ENCODE measurements at places on chromosomes 2 and 18. TPM values are rescaled to one million over a fixed set of nuclear protein-coding genes. Genes with fewer than 3 reads are reported as not detected.

The SP5 gene
- 0.55 TPM for polyA plus RNA-seq

The MERTK gene
- 16.5 TPM for polyA plus RNA-seq

The CAMKMT gene
- 7.4 TPM for polyA plus RNA-seq

The SMYD1 gene
- polyA plus RNA-seq: 0.43 TPM

The TRABD2A gene
- 13.8 TPM for polyA plus RNA-seq

Data from thymus (tissue), 14 donors.